ENCODE measurements at places on chromosomes 12 and 14.

GRCh38 chr12:49869816-49870500, 27.1 kb upstream of the BCDIN3D start:
- DNase-seq = no peak
- no peaks in the 10 kb centered on the region for H3K36me3 ChIP-seq
- H3K27me3 ChIP-seq = peaks cover 5% of the 10 kb centered on the region

- no peak for DNase-seq
- no peak overlapping the region for H3K4me3 ChIP-seq
- no peaks in the 10 kb centered on the region for H3K4me1 ChIP-seq
- H3K27me3 ChIP-seq = peaks cover 23% of the 10 kb centered on the region
- H3K36me3 ChIP-seq = no peaks in the 10 kb centered on the region
These were observed 45.3 kb downstream of the PRMT8 start for GRCh38 chr12:3536096-3536875.

DNA sequence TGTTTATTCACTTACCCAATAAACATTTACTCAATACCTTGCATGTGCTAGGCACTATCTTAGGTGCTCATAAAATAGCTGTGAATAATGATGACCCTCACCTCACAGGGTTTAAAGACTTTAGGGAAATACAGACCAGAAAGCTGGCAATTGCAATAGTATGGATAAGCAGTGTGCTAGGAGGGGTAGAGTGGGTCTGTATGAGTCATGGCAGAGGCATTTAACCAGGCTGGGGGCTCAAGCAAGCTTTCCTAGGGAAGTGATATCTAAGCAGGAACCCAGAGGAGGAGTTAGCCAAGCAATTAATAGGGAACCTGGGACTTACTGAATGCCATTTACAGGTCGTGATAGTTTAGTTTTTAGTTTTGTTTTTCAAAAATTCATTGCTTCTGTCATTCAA, 123.9 kb upstream of the CCDC198 start:
- H3K4me1 ChIP-seq = no peaks in the 10 kb centered on the region
- H3K36me3 ChIP-seq = no peaks in the 10 kb centered on the region
- no peak overlapping the region for H3K27ac ChIP-seq
- no peaks in the 10 kb centered on the region for H3K27me3 ChIP-seq
- no peak overlapping the region for H3K4me3 ChIP-seq

- peaks cover 30% of the 10 kb centered on the region for H3K4me1 ChIP-seq
- peak overlapping the region; percentile 53 for H3K4me3 ChIP-seq
- no peaks in the 10 kb centered on the region for H3K27me3 ChIP-seq
- H3K36me3 ChIP-seq = no peaks in the 10 kb centered on the region
- peak; percentile 15 for DNase-seq
- peak overlapping the region; percentile 98 for H3K27ac ChIP-seq
These were observed 89.5 kb upstream of the BCL2L14 start for GRCh38 chr12:11981121-11981733.

- H3K4me1 ChIP-seq = peaks cover 5% of the 10 kb centered on the region
- no peak overlapping the region for H3K4me3 ChIP-seq
- H3K27ac ChIP-seq = no peak overlapping the region
- peaks cover 44% of the 10 kb centered on the region for H3K27me3 ChIP-seq
- H3K36me3 ChIP-seq = peaks cover 2% of the 10 kb centered on the region
These were observed 11.8 kb upstream of the NFATC4 start for GRCh38 chr14:24356208-24356607.

DNA sequence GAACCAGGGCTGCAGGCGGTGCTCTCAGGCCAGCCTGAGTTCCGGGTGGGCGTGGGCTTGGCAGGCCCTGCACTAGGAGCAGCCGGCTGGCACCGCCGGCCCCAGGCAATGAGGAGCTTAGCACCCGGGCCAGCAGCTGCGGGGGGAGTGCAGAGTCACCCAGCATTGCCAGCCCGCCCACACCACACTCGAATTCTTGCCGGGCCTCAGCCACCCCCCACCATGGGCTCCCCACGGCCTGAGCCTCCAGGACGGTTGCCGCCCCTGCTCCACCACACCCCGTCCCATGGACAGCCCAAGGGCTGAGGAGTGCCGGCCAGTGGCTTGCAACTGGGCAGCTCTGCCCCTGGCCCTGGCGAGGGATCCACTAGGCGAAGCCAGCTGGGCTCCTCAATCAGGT, 453.4 kb downstream of the TMTC2 start:
- no peak for DNase-seq
- H3K4me3 ChIP-seq = no peak overlapping the region
- no peaks in the 10 kb centered on the region for H3K4me1 ChIP-seq
- H3K36me3 ChIP-seq = no peaks in the 10 kb centered on the region
- no peak overlapping the region for H3K27ac ChIP-seq
- peaks cover 6% of the 10 kb centered on the region for H3K27me3 ChIP-seq

GRCh38 chr12:116864371-116865160, 16.7 kb downstream of the HRK start:
- no peak overlapping the region for H3K27ac ChIP-seq
- DNase-seq = no peak
- peaks cover 10% of the 10 kb centered on the region for H3K4me1 ChIP-seq
- H3K4me3 ChIP-seq = no peak overlapping the region
- H3K27me3 ChIP-seq = peaks cover 28% of the 10 kb centered on the region

DNA sequence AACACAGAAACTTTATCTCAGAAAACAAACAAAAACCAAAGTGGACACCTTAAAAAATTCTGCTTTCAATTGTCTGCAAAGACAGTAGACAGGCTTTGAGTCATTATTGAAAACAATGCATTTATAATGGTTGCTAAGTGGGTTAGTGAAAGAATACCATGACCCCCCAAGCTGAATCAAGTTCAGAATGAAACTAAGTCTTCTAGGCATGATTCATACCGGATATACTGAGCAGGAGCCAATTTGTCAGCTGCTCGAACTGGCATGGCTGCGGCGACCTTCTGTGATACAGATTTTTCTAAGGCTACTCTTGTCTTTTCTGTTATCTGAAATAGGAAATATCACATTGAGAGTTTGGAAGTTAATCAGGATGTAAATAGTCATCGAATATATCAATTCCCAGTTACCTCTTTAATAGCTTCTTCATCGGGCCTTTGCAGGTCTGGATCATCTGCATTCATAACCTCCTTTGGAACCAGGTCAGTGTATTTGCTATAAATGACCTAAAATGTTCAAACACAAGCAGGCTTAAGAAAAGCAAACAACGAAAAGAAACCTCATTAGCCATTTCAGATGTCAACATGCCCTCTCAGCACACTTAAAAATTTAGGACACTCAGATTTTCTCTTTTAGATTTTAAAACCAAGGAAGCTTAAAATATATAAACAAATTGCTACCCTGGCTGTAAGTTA, 22.3 kb downstream of the SNW1 start:
- no peak for DNase-seq
- H3K4me3 ChIP-seq = no peak overlapping the region
- peaks cover 20% of the 10 kb centered on the region for H3K4me1 ChIP-seq
- peak overlapping the region; percentile 68 for H3K27ac ChIP-seq
- no peaks in the 10 kb centered on the region for H3K27me3 ChIP-seq

DNA sequence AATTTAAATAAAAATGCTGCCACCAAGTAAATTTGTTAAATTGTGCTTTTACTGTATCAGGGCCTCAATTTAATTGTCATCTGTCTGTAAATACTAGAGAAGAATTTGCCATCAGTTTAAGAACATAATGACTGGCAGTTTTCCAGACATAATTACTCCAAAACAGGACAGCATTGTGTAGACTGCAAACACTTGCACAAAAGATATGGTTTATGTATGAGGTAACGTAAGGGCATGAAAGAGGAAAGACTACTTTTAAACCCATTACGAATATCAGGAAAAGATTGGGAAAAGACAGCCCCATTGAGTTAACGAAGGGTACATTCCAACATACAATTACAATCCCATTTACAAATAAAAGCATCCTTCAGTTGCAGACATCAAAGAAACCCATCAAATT, 59.8 kb upstream of the KRR1 start:
- no peak overlapping the region for H3K27ac ChIP-seq
- DNase-seq = no peak
- no peaks in the 10 kb centered on the region for H3K27me3 ChIP-seq
- no peaks in the 10 kb centered on the region for H3K4me1 ChIP-seq
- no peak overlapping the region for H3K4me3 ChIP-seq
- H3K36me3 ChIP-seq = no peaks in the 10 kb centered on the region

GRCh38 chr12:3251691-3252090, 174.5 kb downstream of the TSPAN9 start:
- H3K4me3 ChIP-seq = no peak overlapping the region
- peaks cover 15% of the 10 kb centered on the region for H3K4me1 ChIP-seq
- peaks cover 49% of the 10 kb centered on the region for H3K27me3 ChIP-seq
- no peak for DNase-seq
- no peak overlapping the region for H3K27ac ChIP-seq
- H3K36me3 ChIP-seq = no peaks in the 10 kb centered on the region

DNA sequence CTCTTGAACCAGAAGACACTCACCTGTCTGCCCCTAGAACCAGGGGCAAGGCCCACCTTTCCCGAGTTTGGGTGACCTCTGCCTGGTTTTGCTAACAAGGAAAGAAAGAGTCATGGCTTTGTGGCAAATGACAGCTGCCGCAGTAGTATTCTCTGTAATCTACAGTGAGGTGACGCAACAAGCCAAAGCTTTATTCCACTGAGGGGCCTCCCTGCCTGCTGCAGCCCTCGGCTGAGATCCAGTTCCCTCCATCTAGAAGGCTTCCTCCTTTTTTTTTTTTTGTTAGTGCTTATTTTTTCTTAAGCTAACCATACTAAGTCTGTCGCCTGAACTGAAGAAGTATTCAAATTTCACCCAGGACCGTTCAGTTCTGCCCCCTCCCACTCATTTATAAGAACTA, 142.3 kb upstream of the TMCC3 start:
- H3K27ac ChIP-seq = no peak overlapping the region
- DNase-seq = no peak
- H3K36me3 ChIP-seq = no peaks in the 10 kb centered on the region
- peaks cover 13% of the 10 kb centered on the region for H3K27me3 ChIP-seq

DNA sequence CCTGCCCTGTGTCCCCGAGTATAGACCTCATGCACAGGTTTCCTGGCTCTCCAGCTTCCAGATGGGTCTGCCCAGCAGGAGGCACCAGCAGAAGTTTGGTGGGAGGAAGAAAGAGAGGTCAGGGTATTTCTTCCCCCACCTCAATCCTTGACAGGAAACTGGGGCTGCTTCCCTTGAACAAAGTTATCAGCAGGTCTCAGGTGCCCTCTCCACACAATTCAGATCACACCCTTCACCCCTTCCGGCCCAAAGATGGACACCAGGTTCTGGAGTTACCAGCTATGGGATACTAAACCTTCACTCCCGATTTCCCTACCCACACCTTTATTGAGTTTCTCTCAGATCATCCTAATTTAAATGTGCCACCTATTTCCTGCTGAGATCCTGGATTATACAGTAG, 1.2 kb downstream of the SART3 start:
- no peaks in the 10 kb centered on the region for H3K27me3 ChIP-seq
- peak overlapping the region; percentile 100 for H3K27ac ChIP-seq
- no peak for DNase-seq
- peaks cover 3% of the 10 kb centered on the region for H3K36me3 ChIP-seq
- H3K4me3 ChIP-seq = peak overlapping the region; percentile 100
- peaks cover 32% of the 10 kb centered on the region for H3K4me1 ChIP-seq

DNA sequence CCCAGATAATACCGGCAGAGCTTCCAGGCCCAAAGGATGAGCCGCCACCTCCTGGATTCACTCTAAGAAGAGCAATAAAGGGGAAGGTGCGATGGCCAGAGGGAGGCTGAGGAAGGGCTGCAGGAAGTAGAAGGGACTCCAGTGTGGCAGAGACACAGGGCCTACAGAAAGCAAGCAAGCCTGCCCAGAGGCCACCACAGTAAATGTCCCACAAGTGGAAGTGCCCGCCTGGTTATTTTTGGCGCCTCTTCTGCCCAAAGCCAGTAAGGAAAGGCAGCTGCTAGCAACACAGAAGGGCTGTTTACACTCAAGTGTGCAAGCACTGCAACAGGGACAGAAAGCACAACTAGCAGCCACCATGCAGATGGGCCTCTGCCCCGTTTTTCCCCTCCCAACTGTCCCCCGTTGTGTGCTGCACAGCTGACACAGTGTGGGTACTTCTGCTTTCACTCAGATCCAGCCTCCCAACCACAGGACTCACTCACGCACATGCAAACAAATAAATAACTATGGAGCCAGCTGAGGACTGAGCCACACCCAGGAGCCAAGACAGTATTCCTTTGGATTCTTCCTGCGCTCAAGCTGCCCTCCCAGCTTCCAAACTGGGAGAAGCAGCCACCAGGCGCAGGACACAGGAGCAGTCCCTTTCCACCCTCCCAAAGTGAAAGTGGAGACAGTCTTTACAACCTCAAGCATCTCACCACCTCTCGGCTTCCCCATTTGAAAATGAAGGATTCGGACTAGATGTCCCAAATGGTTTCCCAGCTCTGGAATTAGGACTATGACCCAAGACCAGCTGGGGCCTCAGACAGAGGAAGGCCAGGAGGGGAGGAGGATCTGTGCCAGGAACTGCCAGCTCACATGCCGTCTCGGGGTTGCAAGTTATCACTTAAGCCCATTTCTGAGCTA, 40.0 kb upstream of the PNMA1 start:
- H3K4me1 ChIP-seq = peaks cover 81% of the 10 kb centered on the region
- H3K27ac ChIP-seq = peak overlapping the region; percentile 96
- no peaks in the 10 kb centered on the region for H3K36me3 ChIP-seq
- H3K27me3 ChIP-seq = no peaks in the 10 kb centered on the region

GRCh38 chr14:30179381-30180130, 251.9 kb upstream of the PRKD1 start:
- no peak overlapping the region for H3K4me3 ChIP-seq
- DNase-seq = no peak
- H3K27me3 ChIP-seq = no peaks in the 10 kb centered on the region
- no peak overlapping the region for H3K27ac ChIP-seq

DNA sequence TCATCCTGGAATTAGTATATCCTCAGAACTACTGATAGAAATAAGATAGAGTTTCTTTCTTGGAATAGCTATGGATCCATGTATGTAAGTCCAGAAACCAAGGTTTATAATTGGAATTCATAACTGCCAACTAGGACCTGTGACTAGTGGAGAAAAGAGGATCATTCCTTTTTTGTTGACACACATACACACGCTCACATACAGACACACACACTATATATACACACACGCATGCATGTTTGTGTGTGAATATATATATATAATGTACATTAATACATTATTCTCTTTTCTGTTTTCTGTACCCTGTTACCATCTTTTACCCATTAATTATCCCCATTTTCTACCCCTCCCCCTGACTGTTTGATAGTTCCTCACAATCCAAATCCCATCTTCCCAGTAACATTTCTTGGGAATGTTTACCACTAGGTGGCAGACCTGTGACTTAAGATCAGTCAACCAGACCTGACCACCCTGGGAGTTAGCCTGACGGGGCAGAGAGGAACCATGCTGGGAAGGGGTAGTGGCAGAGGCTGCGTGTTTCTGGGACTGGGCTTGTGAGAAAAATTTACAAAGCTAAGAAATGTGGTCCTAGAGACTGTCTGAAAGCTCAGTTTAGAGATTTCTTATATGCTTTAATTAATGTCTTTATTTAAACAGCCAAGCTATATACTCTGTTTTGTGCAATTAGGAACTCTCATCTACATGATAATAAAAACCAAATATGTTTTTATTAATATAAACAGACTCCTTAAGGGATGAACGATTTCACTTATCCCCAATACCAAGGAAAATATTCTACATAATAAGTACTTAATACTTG, 308.0 kb downstream of the PPFIA2 start:
- DNase-seq = no peak
- no peaks in the 10 kb centered on the region for H3K36me3 ChIP-seq
- no peak overlapping the region for H3K4me3 ChIP-seq
- no peak overlapping the region for H3K27ac ChIP-seq
- no peaks in the 10 kb centered on the region for H3K27me3 ChIP-seq
- no peaks in the 10 kb centered on the region for H3K4me1 ChIP-seq

GRCh38 chr12:92503971-92504593, 198.7 kb upstream of the PLEKHG7 start:
- peaks cover 2% of the 10 kb centered on the region for H3K36me3 ChIP-seq
- peaks cover 19% of the 10 kb centered on the region for H3K4me1 ChIP-seq
- no peak for DNase-seq
- H3K27ac ChIP-seq = peak overlapping the region; percentile 45

All from T-helper 17 cell (primary cell).